ENCODE measurements at places on chromosomes 5 and 9.
A peak's percentile ranks its signal among the peaks of the same experiment; 100 is the strongest.

- no peak for DNase-seq
- no peak overlapping the region for H3K4me3 ChIP-seq
- H3K27me3 ChIP-seq = no peaks in the 10 kb centered on the region
- H3K36me3 ChIP-seq = peaks cover 6% of the 10 kb centered on the region
- H3K4me1 ChIP-seq = no peaks in the 10 kb centered on the region
These were observed 7.2 kb downstream of the ERGIC1 start for GRCh38 chr5:172841256-172841655.

- H3K36me3 ChIP-seq = no peaks in the 10 kb centered on the region
- DNase-seq = peak; percentile 30
- H3K4me3 ChIP-seq = no peak overlapping the region
These were observed 7.8 kb upstream of the GADD45G start for GRCh38 chr9:89596937-89597555.

DNA sequence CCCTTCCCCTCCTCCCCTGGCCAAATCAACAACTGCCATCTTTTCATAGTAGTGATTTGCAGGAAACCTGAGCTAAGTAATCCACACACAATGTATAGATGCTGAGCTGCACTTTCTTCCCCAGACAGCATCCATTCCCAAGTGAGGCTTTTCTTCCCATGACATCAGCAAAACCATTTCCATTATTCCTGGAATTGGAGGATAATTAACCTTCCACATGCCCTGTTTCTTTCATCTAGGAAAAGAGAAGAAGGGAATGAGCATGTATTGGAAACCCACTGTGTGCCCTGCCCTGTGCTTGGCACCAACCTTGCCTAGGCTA is 268.0 kb downstream of the ZSWIM6 start:
- H3K36me3 ChIP-seq = no peaks in the 10 kb centered on the region
- H3K27ac ChIP-seq = no peak overlapping the region
- H3K4me3 ChIP-seq = no peak overlapping the region
- no peak for DNase-seq
- H3K4me1 ChIP-seq = peaks cover 3% of the 10 kb centered on the region

- H3K36me3 ChIP-seq = no peaks in the 10 kb centered on the region
- H3K27me3 ChIP-seq = no peaks in the 10 kb centered on the region
- no peaks in the 10 kb centered on the region for H3K4me1 ChIP-seq
- no peak for DNase-seq
These were observed 89.7 kb downstream of the HRH2 start for GRCh38 chr5:175747539-175748060.

GRCh38 chr9:90839183-90839728 is 37.6 kb downstream of the SYK start:
- no peak for DNase-seq
- H3K27ac ChIP-seq = no peak overlapping the region
- H3K27me3 ChIP-seq = no peaks in the 10 kb centered on the region
- no peaks in the 10 kb centered on the region for H3K36me3 ChIP-seq
- H3K4me3 ChIP-seq = no peak overlapping the region
- no peaks in the 10 kb centered on the region for H3K4me1 ChIP-seq

All from H1 (cell line).